ENCODE measurements at places on chromosomes 16 and 17.
A peak's percentile ranks its signal among the peaks of the same experiment; 100 is the strongest.

GRCh38 chr16:57444711-57445110, 2.5 kb downstream of the CIAPIN1 start:
- DNase-seq = no peak

GRCh38 chr17:45405250-45406086, 27.2 kb downstream of the ARHGAP27 start:
- DNase-seq = no peak

GRCh38 chr16:3769013-3769412, 51.7 kb upstream of the TRAP1 start:
- DNase-seq = no peak

DNA sequence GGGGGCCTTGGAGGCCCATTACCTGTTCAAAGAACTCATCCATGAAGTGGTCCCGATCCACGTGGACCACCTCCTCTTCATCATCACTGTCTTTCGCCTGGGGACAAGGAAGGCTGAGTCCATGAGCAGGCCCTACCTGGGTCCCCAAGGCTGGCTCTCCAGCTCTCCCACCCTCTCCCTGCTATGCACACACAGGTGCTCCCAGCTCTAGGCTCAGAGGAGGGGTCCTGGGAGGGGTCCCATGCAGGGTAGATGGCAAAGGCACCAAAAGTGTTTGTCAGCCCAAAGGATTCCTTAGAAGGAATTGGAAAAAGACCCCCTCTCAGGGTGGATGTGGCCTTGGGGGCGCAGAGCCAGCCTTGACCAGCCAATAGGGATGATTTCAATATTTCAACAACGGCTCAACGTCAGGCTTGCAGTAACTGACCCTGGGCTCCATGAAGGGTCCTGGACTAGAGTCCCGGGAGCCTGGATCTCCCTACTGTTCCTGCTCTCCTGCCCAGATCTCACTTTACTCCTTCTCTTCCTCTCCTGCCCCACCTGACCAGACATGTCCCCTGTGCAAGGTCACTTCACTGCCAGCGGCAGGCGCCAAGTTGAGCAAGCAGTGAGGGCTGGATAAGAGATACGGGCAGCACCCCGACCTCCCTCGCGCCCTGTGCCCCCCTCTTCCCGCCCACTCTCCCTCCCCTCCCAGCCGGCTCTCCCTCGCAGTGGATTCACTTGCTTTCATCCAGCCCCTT, 8.8 kb downstream of the STX1B start:
- DNase-seq = no peak

DNA sequence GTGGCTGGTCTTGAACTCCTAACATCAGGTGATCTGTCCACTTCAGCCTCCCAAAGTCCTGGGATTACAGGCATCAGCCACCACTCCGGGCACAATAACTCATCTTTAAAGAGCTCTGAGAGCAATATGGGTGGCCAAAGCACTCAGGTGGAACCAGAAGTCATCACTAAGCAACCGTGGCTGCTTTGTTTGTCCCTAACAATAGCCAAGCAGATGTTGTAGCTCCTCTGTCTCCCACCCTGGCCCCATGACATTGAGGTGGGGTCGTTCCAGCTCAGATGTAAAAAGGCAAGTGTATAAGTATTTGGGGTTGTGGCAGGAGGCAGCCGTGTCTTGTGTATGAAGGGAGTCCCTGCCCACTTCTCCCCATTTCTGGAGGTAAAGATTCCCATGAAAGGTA, 3.7 kb upstream of the SCIMP start:
- peak; percentile 48 for DNase-seq

DNA sequence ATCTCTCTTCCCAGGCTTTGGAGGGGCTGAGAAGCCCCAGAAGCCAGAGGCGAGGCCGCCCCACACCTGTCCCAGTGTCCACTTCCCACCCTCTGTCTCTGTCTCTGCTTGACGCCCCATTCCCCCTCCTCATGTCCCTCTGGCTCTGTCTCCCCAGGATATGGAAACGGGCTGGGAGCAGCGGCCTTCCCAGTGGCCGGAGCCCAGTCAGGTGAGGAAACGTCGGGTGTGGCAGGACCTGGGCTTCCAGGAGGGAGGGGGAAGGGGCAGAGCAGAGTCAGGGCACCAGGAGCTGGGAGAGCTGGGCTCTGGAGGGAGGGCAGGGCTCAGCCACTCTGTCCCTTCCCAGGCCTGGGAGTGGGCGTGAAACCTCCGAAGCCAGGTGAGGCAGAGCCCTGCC, 10.6 kb upstream of the PKMYT1 start:
- DNase-seq = no peak

DNA sequence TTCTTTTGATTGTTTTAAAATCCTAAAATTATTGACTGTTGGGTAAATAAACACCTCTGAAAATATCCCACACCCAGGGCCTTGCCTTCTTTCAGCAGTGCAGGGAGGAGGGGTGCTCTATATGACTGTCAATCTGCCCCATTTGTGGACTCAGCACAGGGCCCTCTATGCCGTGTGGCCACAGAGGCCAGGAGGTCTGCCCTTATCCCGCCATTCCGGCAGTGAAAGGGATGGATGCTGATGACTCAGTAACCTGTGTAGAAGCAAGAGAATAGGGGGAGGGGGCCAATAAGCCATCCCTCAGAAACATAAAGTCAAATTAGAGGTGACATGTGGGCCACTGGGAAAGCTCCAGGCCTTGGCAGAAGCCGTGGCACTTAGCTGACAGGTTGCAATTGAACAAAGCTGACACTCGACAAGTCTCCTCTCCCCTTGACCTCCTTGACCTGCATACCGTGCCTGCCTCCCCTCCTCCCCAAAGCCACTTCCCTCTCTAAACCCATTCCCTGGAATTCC, 281.4 kb upstream of the DYNLRB2 start:
- DNase-seq = no peak

DNA sequence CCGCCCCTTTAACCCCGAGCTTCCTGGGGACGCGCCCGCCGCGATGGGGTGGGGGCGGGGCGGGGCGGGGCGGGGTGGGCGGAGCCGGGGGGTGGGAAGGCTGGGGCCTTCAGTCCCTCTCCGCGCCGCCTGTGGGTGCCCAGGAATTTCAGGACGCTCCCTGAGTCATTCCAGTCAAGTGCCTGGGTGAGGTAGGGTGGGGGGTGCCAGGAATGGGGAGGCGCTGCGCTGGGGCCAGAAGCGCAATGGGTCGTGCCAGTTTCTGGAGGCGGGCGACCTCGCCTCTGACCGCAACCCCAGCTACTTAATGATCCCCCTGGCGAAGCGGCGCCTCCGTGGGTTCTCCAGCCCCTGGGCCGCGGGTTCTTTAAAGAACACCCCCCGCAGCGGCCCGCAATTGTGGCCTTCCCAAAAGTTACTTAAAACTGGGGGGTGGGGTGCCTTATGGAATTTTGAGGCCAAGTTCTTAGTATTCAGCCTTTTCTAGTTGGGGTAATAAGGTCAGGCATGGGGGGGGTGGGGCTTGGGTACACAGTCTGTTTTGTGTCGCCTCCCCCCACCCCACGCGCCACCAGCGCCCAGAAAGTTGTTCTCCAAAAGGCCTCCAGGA, 826 bp upstream of the GSE1 start:
- no peak for DNase-seq

DNA sequence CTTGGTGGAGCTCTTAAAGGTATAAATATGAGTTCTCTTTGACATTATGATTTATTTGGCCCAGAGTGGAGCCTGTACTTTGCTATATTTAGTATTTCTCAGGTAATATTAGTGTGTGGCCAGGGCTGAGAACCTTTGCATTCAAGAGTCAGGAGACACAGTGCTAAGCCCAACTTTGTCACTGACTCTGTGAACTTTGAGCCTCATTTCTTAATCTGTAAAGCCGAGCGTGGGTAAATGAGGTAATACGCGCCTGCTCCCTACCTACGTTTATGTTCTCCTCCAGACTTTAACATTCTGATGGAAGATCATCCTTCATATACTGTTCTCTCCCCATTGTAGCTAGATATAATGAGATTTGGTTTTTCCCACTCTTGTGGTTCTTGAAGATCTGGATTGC, 10.5 kb downstream of the AP2B1 start:
- DNase-seq = no peak
